ENCODE measurements at places on chromosomes 5 and 9.

- no peak for DNase-seq
These were observed 118.2 kb downstream of the GALNT10 start for GRCh38 chr5:154308443-154309370.

GRCh38 chr5:41338136-41338675 lies 124.9 kb upstream of the C6 start:
- DNase-seq: no peak

DNA sequence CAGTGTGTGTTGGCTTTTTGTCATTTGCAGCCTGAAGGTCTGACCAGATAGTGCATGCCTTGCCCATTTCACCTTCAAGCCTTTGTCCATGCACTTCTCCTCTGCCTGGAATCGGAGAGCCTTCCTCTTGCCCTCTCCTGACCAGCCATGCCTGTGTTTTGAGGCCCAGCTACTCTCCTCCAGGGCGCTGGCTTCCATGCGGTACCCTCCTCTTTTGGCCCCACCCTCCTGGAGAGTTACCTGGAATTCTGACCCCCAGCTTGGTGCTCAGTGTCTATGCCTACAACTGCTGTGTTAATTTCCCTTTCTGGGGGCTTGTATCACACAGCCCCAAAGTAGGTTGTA lies 52.5 kb downstream of the CXXC5 start:
- DNase-seq: no peak

DNA sequence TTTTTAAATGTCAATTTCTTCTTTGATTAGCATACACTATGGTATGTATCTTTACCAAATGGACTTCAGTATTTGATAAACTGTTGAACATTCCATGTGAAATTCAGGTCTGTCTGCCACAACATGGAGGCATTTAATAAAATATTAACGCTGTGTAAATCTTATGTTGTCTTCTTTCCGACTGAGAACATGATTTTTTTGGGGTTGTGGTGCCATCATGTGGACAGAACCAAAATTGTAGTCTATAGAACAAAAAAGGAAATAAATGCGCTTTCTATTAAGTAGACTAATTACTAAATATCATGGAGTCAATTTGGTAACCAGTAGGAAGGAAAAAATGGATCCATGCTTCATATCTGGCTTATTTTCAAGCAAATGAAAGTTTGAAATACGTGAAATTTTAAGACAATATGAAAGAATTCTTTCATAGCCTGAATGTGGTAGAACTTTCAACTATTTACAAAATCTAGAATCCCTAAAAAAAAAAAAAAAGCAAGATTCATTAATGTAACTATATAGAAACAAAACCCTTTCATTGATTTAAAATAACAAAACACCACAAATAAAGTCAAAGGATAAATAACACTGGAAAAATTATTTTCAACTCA lies 2.8 kb upstream of the PLK2 start:
- peak; percentile 44 for DNase-seq

GRCh38 chr9:16912197-16912596 lies 41.7 kb upstream of the BNC2 start:
- DNase-seq: no peak

DNA sequence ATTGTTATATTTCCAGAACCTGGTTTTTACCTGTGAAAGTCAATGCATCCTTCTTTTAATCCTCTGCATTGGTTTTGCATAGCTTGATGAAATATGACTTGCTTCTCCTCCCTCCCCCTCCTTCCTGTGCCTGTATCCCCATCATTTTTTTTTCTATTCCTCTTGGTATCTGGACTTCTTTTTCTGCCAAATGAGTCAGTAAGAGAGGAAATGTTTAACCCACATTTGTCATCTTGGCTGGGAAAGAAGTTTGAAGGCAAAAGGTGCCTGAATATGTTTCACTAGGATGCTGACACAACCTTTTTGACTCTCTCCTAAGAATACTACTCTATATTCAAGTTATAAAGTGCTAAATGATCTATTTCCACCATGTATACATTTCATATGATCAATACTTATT lies 35.5 kb upstream of the CDKN2B start:
- DNase-seq: no peak

DNA sequence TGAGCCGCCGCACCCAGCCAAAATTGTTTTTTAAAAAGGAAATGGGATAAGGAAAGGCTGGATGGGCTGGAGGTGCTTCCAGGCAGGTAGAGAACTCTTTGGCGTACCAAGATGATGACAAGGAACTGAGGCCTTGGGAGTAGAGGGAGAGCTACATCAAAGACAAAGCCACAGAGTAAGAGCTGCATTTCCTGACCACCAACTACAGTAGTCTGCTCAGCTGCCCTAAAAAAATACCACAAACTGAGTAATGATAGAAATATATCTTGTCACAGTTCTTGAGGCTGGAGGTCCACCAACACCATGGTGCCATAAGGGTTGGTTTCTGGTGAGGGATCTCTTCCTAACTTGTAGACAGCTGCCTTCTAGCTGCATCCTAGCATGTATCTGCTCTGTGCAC lies 8.2 kb downstream of the OR1K1 start:
- DNase-seq: no peak

DNA sequence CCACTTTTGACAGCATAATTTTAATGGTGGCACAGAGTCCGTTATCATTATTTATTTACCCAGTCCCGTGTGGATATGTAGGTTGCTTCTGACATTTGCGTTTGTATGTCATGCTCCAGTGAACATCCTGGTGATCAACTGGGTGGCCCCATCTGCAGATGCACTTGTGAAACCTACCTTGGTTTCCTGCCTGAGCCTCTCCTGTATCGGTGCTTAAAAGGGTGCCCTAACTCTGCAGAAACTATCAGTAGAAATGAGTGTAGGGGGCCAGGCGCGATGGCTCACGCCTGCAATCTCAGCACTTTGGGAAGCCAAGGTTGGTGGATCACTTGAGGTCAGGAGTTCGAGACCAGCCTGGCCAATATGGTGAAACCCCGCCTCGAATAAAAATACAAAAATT lies 92.1 kb upstream of the IER5L start:
- DNase-seq: no peak

DNA sequence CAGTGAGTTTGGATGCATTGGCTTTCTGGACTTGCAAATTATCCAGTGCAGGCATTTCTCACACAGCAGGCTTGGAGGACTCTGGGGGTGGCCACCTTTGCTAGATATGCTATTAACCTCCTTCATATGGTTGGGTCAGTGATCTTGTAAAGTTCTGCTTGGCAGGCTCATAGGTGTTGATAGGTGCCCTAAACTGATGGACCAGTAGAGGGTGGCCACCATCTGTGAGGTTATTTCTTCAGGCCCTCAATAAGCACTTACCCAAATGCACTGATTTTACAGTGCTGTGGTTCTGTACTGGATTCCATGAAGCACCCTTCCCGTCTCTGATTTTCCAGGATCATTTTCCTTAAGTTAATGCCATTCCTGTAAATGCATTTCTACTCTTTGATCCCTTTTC lies 216.3 kb downstream of the COMMD10 start:
- no peak for DNase-seq

DNA sequence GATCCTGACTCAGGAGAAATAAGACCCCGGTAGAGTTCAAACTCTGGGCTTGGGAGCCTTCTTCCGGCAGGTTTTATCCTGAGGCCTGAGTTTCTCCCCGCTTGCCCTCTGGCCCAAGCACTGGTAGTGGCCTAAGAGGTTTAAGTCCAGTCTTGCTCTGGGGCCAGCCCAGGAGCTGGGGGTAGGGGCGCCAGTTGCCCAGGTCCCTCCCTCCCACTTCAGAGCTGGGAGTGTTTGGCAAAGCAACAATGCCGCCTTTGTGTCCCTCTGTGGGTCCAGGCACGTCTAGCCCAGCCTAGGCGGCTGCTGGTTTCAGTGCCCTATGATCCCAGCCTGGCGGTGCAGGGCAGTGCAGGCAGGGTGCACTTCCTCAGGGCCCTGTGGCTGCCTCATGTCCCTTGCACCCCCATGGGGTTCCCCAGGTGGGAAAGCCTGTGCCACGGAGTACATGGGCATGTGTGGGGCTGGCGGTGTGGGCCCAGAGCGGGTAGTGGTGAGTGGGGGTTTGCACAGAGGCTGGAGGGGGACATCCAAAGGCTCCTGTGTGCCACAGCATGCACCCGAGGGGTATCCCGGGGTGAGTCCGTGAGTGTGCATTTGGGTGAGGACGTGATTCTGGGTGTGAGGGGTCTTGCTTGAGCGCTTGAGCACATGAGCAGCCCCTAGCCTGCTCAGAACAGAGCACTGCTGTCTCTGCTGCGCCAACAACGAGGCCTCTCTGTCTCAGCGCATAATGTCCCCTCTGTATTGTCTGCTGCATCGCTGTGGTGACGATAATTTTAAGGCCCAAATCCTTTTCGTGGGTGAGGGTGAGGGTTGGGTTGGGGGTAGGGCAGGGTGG lies 61.7 kb upstream of the PSD2 start:
- DNase-seq: peak; percentile 51

DNA sequence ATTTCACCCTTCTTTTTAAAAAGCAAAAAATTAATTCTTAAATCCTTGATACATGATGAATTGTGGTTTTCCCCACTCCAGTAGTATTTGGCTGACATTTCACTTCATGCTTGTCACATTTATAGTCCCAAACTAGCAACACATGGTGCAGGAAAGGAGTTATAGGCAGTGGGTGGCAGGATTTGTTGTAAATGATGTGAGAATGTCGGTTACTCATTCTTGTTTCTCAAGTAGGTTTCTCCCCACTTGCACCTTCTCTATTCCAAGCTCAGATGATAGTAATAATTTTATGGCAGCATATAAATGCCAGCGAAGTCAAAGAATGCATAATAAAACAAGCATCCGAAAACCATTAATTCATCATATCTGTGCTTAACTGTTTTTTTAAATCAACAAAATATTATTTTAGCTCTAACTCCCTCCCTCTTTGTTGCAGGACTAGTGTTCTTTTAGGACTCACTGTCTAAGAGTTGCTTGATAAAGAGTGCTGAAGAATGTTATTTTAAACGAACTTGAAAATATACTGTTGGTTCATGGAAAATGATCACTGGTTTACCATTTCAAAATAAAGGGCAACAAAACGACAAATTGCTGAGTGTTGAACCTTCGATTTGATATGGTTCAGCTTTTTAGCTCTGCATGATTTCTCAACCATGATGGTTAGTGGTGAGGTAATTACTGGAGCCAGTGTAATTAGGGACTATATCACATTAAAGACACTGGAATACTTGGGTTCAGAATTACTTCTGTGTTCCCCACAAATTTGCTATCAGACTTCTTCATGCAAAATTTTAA lies 88.1 kb upstream of the ADAMTSL1 start:
- no peak for DNase-seq

DNA sequence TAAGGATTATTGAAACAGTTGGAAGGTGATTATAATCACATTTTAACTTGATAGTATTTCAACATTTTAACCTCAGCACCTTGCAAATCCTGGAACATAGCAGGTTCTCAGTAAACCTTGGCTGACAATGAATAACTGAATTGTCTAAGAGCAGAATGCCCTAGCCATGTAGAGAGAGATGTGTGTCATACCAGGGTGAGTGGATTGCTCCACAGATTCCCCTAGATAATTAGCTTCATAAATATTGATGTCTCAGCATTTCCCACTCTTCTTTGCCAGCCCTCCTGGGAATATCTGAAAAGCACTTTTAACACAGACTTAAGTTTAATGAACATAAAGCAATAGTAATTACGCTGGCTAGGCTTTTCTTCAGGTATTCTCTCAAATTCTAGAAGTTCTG lies 363.5 kb downstream of the MAN2A1 start:
- no peak for DNase-seq

- DNase-seq: no peak
These were observed 5.1 kb upstream of the CAST start for GRCh38 chr5:96657068-96657467.

GRCh38 chr5:181184845-181185216 lies 20.2 kb downstream of the TRIM7 start:
- DNase-seq: no peak

DNA sequence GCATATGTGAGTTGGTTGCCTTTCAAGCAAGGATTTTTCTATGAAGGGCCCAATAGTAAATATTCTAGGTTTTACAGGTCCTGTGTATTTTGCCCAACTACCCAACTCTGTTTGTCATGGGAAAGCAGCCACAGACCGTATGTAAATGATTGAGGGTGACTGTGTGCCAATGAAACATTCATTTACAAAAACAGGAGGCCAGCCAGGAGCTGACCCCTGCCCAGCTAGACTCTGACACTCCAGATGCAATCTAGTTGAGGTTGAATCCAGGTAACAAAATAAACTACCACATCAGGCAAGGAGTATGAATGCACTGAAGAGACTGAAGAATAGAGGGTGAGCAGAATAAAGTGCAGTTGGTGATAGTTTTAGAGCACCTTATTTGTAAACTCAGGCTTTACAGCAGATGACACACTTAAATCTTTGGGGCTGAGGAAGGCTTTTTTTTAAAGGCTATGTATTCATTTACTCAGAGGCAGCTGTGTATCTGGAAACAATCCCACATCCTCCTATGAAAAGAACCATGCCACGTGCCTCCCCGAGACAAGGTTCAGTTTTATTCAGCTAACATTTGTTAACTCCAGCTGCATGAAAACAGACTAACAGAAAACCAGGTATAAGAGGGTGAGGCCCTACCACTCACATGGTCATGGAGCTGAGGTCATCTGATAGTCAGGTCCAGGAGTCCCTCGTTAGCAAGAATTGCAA lies 60.7 kb downstream of the SLC1A1 start:
- DNase-seq: no peak

- DNase-seq: no peak
These were observed 45.1 kb upstream of the HMGCS1 start for GRCh38 chr5:43358301-43358700.

GRCh38 chr5:57172466-57173318 lies 1.2 kb upstream of the GPBP1 start:
- DNase-seq: no peak

- DNase-seq: no peak
These were observed 176.9 kb upstream of the SLC12A2 start for GRCh38 chr5:127906562-127907204.

GRCh38 chr5:93829346-93829745 lies 87.9 kb upstream of the POU5F2 start:
- DNase-seq: no peak

DNA sequence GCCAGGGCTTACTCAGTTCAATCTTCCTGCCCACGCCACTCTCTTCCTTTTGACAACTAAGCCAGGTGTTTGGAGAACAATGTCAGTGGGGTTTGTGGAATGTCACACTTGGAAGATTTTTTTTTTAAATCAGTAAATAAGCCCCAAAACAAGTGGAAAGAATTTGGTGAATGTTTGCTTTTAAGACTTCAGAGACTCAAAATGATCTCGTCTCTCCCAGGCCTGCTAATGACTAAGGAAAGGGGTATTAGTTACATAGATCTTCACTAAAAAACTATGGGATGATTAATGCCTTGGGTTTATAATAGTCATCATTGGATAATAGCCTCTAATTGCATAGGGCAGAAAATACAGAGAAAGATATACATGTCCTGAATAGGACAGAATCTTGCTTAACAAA lies 166.4 kb downstream of the DMRT2 start:
- DNase-seq: no peak

DNA sequence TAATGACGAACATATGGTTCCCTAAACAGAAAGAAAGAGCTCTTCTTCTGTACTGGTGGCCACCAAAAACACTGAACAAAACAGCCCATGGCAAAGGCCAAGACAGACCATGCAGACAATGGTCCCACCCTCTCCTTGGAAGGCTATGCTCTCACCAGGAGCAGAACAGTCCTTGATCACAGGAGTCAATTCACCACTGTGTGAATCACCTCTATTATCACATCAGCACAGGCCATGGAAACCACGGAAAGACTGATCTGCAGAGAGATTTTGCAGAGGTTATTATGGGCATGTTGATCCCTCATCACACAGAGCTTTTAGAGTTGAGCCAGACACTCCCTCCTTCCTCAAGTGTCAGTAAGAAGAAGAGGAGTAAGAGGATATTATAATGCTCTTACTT lies 134.0 kb upstream of the RASEF start:
- no peak for DNase-seq

- DNase-seq: no peak
These were observed 37.9 kb downstream of the LMNB1 start for GRCh38 chr5:126814721-126815404.

Data from neural crest cell (in vitro differentiated cells).